ENCODE measurements at places on chromosomes 1 and 21. TPM values are rescaled to one million over a fixed set of nuclear protein-coding genes. Genes with fewer than 3 reads are reported as not detected.

DNA sequence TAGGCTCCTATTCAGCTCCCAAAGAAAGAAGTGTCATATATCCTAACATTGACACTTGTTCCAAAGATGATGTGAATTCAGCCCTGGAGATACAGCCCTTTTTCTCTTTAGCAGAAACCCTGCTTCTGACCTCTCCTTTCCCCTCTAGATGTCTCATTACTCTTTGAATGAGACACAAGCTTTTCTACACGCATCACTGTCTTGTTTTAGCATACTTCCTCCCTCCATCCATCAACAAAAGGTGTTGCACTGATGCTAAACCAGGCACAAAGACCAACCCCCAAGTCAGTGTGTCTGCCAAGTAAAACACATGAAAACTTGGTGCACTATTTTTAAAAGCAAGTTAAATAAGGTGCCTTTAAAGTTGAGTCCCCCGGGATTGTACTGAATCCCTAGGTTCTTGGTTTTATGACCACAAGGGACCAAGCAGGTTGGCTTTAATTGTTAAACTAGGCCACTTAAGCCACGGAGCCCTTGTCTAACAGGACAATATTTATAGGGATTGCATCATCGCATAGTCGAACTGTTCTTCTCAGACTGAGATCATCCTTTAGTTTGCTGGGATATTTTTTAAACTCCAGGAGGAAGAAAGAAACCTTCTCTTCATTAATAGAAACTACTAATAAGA lies 101.0 kb upstream of the GUCA2B start:
- no peak for DNase-seq

DNA sequence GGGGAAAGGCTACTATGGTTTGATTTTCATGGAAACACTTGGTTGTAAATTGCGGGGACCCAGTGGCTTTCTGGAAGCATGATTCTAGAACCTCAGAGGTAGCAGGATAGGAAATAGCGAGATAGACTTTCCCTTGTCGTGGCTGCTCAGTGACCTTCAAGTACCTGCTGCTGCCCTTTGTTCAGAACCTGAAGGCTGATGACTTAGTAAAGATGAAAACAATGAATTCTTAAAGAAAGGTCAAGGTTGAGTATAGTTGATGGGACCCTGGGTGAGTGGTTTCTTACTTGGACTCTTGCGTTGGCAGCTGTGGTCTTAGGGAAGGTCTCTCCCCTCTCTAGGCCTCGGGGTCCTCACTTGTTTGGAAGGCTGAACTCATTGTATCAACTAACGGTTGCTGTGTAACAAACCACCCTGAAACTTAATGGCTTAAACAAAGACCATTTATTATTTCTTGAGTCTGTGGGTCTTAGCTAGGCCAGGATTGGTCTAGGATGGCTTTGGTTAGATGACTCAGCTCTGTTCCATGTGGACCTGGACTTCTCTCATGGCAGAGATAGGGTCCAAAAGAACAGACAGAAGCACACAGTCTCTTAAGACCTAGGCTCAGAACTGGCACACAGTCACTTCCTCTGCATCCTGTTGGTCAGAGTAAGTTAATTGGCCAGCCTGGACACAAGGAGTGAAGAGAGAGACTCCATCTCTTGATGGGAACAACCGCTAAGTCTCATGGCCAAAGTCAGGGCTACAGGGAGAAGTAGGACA lies 89.2 kb upstream of the SELENON start:
- no peak for DNase-seq

GRCh38 chr1:204396015-204396583 lies 15.5 kb downstream of the PPP1R15B start:
- no peak for DNase-seq

- no peak for DNase-seq
These were observed 248.1 kb upstream of the DEPDC1 start for GRCh38 chr1:68745011-68745410.

The HSD11B1 gene
- total RNA-seq, result 0.75 TPM

The IGSF21 gene
- total RNA-seq, result not detected

The CRP gene
- not detected for total RNA-seq

The FAAH gene
- total RNA-seq, result 5.7 TPM
